ENCODE measurements at places on chromosomes 13 and 19. TPM values are rescaled to one million over a fixed set of nuclear protein-coding genes. Genes with fewer than 3 reads are reported as not detected.

- no peak for DNase-seq
Measured at GRCh38 chr13:35888457-35888883, 242.7 kb downstream of the DCLK1 start.

- DNase-seq = peak; percentile 73
Measured at GRCh38 chr19:4606921-4607678, 32.2 kb upstream of the TNFAIP8L1 start.

- no peak for DNase-seq
Measured at GRCh38 chr19:27971071-27971470, 1241.9 kb downstream of the UQCRFS1 start.

DNA sequence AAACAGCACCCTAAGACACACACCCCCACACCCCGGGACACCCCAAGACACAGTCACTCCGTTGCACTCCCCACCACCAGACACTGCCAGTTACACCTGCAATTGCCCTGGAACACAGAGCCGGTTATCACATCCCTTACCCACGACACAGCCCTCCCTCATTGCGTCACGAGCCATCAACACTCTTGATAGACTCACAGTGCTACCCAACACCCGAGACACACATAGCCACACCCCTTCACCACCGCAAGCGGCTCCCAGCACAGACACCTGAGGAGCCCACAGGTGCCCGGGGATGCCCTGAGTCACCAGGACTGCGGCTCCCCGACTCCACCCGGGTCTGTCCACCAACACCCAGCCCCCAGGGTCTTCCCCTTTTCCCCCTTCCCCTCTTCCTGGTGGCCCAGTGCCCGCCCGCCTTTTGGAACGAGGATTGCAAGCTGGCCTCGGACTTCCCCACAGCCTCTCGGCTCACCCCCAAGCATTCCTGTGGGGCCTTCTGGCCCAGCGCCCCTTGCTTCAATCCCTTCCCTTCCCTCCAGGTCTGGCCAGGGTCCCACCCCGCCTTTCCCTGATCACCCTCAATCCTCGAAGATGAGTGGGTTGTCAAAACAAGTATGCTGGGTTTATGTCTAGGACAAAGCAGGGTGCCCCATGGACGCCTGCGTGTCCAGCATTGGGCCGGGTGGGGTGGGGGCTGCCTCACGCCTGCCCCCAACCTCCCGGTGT lies 1.7 kb upstream of the PTGER1 start:
- peak; percentile 99 for DNase-seq

DNAAF3 gene
- total RNA-seq = 0.59 TPM

ANKLE1 gene
- total RNA-seq = not detected
